ENCODE measurements at places on chromosomes 7 and 10.

DNA sequence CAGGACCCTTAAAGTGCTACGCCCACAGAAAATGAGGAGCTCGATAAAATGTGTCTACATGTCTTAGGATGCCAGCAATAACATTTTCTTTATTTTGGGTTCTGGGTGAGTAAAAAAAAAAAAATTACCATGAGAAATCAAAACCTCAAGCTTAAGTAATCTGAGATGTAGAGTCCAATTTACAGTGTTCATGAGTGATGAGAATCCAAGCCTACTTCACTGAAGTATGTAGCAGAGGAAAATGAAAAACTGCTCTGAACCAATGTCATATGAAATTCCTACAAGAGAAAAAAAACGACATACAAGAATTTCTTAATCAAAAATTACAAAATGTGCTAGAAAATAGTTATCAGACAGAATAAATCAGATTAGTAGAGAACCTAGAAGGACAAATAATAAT lies 274.4 kb downstream of the HTR7 start:
- DNase-seq = no peak

DNA sequence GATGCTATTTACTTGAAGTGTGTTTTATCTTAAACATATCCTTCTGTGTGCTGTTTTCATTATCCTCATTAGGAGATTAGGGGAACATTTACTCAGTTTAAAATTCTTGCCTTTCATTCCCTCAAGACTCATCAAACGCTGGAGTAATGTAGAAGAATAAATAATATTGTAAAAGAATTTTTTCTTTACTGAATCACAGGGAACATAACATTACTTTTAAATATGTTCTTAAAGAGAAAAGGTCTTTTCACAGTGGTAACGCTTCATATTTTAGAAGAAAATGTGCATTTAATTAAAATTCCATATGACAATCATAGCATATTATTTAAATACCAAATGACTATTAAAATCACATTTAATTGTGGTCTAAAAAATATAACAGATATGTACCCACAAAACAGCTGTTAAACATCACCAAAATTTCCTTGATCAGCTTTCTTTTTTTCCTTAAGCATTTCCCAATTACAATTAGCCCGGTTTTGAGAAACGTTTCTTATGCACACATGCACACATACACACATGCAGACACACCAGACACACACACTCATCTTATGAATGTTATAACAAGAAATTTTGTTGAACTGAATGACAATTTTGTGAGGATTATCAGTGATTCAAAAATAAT lies 102.0 kb upstream of the GLI3 start:
- no peak for DNase-seq

- DNase-seq = peak; percentile 20
Measured at GRCh38 chr7:17298840-17299482, 509 bp downstream of the AHR start.

DNA sequence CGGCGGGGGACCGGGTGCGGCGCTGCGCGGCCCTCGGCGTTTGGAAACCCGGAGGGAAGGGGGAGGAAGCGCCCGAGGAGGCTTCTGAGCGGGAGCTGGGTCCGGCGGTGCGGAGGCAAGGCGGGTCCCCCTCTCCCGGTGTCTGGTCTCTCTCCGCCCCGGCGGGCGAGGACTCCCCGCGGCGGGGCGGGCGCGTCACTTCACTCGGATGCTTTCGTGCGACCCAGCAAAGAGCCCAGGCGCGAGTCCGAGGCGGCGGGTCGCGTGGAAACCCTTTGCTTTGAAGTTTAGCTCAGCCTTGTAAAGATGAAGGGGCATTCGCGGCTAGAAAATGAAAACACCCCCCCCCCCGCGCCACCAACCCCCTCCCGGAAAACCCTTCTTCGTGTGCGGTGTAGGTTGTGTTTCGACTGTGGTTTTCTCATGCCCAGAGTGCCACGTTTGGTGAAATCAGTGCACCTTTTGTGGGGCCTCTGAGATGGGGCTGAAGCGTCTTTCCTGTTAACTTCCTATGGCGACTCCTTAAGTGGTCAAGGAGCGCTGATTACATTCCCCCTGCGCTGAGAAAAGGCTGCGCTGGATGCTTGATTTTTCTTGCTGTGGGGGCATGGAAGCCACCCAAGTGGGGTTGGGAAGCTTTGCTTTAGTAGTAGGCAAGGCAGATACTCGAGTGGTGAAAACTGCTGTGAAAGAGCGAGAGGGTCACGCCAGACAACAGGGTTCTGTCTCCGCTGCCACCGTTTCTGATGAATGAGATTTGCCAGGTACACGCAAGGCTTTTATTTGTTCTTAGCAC lies 876 bp downstream of the GNAI1 start:
- peak; percentile 17 for DNase-seq

- no peak for DNase-seq
Measured at GRCh38 chr10:116134322-116134721, 138.7 kb downstream of the GFRA1 start.

DNA sequence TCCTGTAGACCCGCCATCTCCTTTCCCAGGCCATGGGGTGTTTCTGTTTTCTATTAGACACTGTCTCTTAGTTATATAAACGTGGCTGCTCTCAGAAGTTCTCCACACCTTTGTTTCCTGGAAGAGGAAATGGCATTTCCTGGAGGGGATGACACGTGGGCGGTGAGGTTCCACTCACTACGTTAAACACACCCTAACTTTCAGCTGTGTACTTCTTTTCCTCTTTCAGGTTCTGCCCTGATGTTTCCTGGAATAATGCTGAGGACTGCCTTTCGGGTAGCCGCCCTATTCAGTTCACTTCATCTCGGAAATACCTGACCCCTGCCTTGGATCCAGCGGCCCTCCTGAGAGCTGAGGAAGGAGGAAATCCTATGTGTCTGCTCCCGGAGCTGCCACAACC lies 3.4 kb upstream of the PRKCQ start:
- DNase-seq = no peak
